ENCODE measurements at places on chromosomes 6 and 20.

- DNase-seq, result no peak
Measured at GRCh38 chr6:169387809-169388383, 134.2 kb upstream of the THBS2 start.

- DNase-seq, result no peak
Measured at GRCh38 chr6:134057478-134057877, 5.1 kb upstream of the SLC2A12 start.

- no peak for DNase-seq
Measured at GRCh38 chr6:84582997-84583396, 181.4 kb downstream of the TBX18 start.

- no peak for DNase-seq
Measured at GRCh38 chr20:1364106-1364505, 28.7 kb downstream of the FKBP1A start.

GRCh38 chr6:112427499-112427898, 80.4 kb downstream of the RFPL4B start:
- DNase-seq, result no peak

- DNase-seq, result no peak
Measured at GRCh38 chr20:33753143-33753542, 21.3 kb downstream of the ZNF341 start.

DNA sequence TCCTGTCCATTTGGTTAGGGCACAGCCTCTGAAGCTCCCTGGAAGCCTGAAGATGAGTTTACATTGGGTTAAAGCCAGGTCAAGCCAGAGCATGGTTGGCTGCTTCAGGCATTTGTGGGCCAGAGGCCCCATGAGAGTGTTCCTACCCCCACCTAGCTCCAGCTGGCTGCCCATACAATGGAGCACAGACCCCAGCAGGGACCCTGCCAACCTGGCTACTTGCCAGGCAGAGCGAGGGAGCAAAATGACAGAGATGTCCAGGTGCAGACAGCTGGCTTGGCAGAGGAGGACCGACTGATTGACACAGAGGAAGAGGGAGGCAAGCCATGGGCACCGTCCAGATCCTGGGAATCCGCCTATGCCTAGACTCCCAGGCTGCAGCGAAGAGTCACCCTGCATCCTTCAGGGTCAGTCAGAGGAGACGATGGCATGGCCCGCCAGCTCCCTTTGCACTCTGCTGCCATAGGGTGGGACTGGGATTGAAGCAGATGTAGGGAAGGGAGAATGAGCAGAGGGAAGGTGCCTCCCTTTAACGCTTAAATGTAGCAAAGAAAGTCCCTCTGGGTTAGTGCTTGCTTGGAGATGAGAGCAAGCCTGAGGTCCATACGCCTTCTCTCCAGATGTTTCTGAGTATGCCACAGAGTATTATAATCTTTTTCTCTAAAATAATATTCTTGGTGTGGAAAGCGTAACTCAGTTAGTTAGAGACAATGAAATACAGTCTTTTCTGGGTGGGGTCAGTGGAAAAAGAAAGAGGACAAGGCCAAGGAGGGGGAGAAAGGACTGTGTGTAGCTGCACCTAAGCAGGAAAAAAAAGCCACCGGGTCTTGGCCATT, 77.6 kb upstream of the FYN start:
- peak; percentile 90 for DNase-seq

- DNase-seq, result peak; percentile 54
Measured at GRCh38 chr6:6131492-6132109, 124.9 kb upstream of the NRN1 start.

- DNase-seq, result no peak
Measured at GRCh38 chr6:155183095-155183494, 80.7 kb upstream of the CLDN20 start.

DNA sequence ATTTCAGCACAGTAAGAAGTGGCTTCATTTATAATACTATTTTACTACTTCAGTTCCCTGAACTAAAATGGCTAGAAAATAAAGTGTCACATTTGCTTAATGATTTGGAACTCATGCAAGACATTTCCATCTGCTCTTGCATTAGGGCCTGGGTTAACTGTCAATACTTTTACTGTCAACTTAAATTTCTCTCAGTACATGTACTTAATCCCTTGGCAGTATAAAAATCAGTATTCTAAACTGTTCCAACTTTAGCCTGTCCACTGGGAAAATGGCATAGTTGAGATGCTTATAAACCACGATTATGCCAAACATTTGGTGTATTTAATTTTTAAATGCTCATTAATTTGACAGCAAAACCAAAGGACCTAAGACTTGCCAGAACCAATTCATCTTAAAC, 154.5 kb downstream of the ASCC3 start:
- DNase-seq, result peak; percentile 61

- DNase-seq, result no peak
Measured at GRCh38 chr20:38112930-38113294, 52.2 kb downstream of the TGM2 start.

DNA sequence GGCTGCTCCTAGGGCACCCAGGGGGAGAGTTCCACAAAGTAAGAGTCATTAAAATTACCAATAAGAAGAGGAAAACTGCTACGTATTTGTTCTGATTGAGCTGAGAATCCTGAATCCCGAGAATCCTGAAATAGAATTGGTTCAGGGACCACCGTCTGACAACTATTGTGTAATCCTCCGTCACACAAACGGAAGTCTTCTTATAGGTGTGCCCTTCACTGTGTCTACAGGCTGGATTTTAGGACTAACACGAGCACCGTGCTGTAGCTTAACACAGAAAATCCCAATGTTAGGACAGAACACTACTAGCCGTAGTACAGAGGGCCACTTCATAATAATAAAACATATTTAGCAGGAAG, 50.6 kb upstream of the RNF182 start:
- DNase-seq, result no peak

- DNase-seq, result no peak
Measured at GRCh38 chr6:10404799-10405512, 9.9 kb downstream of the TFAP2A start.

- DNase-seq, result no peak
Measured at GRCh38 chr6:56841751-56842150, 113.2 kb upstream of the BEND6 start.

- DNase-seq, result no peak
Measured at GRCh38 chr20:23003881-23004460, 31.1 kb upstream of the SSTR4 start.

DNA sequence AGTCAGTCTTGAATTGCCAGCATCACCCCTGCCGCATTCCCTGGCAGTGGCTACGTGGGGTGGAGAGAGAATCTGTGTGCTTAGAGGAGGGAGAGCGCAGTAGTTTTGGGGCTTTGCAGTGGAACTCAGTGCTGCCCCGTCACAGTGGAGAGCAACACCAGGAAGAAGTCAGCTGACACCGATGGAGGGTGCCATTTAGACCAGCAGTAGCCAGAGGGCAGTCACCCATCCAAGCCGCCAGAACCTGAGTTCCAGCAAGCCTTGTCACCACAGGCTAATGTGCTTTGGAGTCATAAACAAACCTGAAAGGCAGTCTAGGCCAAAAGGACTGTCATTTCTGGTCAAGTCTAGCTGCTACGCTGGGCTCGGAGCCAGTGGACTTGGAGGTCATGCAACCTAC, 22.0 kb upstream of the PERP start:
- no peak for DNase-seq

GRCh38 chr20:45917790-45918141, 5.8 kb upstream of the PLTP start:
- DNase-seq, result no peak

DNA sequence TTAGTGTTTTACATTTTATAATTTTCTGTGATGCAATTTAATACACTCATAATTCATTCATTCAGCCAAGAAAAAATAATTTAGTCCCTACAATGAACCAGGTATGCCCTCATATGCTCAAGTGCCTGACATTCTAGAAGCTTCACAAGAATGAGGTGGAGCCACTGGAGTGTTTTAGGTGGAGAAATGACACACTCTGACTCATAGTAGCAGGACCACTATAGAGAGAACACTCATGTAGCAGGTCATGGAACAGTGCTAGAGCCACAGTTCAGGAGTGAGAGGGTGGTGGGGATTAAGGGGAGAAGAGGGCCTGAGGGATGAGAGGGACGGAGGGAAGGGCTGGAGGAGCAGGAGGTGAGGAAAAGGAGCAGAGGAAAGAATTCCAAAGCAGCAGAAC, 1.4 kb upstream of the HLA-G start:
- DNase-seq, result no peak

DNA sequence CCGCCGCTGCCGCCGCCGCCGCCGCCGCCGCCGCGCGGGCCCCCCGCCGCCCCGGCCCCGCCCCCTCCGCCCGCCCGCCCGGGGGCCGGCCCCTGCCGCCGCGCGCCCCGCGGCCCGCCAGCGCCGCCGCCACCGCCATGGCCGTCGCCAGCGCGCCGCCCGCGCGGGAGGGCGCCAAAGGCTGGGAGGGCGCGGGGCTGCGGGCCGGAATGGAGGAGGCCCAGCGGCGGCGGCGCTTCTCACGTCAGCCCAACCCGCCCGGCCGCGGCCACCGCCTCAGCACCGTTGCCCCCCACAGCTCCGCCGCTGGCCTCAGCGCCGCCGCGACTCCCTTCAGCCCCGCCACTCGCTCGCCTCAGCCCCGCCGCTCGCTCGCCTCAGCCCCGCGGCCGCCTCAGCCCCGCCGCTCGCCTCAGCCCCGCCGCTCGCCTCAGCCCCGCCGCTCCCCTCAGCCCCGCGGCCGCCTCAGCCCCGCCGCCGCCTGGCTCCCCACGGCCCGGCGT, 258 bp downstream of the PHF10 start:
- DNase-seq, result no peak

- DNase-seq, result no peak
Measured at GRCh38 chr6:85273870-85274269, 176.0 kb upstream of the NT5E start.

DNA sequence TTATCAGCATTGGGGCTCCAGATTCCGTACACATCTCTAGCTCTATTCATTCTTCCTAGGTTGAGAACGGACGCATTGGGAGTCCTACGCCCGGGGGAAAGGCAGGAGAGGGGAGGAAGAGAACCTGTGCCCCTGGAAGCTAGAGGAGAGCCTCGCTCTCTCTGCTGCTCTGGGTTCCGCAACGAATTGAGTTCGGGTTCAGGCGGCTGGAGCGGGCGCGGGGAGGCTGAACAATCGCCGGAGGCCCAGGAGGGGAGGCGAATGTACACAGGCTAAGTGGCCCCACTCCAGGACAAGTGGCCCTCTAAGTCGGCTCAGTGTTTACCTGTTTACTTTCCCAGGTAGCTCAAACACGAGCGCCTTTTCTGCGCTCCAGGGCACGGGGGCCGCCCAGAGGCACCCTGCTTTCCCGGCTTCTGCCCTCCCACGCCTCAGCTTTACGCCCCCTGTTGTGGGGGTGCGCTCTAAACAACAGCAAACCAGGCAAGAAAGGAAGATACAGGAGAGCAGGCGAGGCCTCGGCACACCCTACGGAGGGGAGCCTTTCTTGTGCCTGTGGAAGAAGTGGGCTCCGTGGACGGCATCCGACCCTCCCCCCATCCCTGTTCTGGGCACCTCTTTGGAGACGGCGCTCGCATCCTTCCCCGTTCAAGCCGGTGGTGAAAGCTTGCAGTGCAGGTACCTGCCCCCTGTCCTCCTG, 4.6 kb upstream of the NKX2-2 start:
- no peak for DNase-seq

DNA sequence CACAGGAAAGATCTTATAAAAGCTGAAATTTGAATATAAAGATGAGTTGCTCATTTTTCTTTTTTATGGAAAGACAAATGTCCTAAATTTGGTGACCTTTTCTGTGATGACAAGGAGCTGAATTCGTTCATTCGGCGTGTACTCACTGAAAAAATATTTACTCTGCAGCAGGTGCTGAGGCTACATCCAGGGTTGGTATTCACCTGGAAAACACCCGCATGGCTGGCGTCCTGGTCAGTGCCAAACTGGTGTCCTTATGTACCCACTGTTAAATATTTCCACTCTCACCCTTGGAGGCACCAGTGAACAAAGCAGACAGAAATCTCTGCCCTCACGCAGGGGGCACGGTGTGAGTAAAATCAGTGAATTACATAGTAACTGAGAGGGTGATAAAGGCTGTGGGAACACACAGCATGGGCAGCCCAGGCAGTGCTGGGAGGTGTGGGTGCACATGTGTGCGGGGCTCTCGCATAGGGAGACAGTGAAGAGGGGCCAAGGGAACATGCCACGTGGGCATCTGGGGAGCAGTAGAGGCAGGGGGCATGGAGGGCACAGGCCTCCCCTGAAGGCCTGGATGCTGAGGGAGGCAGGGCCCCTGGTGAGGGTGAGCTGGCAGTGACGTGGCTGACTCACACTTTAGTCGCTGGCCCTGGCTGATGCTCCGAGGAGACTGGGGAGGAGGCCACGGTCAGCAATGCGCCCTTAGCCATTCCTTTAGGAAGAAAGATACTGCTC, 89.7 kb downstream of the INSM1 start:
- DNase-seq, result peak; percentile 18

DNA sequence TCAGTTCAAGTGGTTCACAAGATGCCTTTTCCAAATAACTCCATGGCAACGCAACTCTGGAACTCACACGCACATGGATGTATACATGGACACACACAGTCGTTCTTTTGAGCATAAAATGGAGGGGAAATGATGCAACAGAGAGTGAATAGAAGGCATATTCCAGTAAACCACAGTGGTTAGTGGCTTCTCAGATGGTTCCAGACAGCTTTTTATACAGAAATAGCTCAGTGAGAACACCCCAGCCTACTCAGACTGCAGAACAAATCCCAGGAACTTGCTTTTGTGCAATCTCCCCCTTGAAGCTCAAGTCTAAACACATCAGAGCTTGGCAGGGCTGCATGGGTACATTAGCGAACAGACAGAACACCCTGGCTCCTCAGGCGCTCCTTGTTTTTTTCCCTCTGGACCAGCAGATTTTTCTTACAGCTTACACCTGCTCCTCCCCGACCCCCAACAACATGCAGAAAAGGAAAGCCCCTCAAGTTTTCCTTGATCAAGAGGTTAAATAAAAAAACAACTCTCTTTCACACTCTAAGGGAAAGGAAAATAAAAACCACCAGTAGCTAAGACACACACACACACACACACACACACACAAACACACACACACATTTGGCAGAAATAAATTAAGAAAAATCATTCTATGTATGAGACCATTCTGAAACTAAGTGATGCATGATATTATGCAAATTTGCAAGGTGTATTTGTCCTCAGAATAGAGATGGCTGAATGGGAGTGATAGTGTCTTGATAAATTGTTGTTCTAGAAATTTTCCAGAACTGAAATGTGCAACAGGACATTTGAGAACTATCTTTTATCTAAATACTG, 51.2 kb upstream of the RANBP9 start:
- DNase-seq, result no peak

DNA sequence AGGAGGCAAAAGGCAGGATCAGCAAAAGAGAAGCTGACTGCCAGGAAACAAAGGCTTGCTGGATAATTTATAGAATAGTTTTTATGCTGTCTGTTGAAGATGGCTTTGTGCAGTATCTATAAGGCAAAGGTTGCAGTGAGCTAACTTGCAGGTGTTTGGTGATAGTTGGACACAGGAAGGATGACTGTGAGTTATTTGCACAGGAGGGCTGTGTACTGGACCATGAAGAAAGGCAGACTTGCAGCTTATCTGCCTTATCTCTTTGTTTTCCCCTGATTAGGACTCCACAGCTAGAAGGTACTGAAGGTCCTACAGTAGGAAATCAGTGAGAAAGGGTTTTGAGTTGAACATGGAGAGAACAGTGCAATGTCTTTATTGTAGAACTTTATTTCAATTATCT, 2.1 kb downstream of the BTN1A1 start:
- no peak for DNase-seq

- DNase-seq, result no peak
Measured at GRCh38 chr20:46703435-46703834, 6.0 kb upstream of the SLC2A10 start.

Measured in NCI-H446 (cell line).